ENCODE measurements at places on chromosomes 3 and 15.
A peak's percentile ranks its signal among the peaks of the same experiment; 100 is the strongest.

DNA sequence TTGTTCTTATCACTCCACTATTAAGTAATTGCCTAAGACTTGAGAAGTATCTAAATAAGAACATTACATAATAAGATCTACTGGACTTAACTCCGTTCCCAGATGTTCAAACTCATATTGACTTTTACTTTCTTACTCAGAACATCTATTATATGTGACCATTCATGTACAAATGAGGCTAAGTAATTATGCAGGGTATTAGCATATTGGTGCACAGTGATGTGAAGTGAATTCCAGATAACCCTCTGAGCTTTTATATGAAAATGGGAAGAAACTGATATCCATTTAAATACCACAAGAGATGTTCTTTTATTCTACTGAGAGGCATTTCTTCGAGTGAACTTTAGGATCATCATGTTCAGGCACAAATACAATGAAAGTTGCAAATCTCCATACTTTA lies 135.7 kb downstream of the ZPLD1 start:
- no peak for DNase-seq

GRCh38 chr3:52771334-52771681 lies 568 bp upstream of the NEK4 start:
- DNase-seq, result no peak

GRCh38 chr15:53586799-53587198 lies 172.7 kb downstream of the WDR72 start:
- DNase-seq, result no peak

GRCh38 chr3:159187232-159187631 lies 385.4 kb downstream of the MFSD1 start:
- DNase-seq, result no peak

- peak; percentile 11 for DNase-seq
These were observed 1523.8 kb upstream of the CADM2 start for GRCh38 chr3:83434880-83435587.

DNA sequence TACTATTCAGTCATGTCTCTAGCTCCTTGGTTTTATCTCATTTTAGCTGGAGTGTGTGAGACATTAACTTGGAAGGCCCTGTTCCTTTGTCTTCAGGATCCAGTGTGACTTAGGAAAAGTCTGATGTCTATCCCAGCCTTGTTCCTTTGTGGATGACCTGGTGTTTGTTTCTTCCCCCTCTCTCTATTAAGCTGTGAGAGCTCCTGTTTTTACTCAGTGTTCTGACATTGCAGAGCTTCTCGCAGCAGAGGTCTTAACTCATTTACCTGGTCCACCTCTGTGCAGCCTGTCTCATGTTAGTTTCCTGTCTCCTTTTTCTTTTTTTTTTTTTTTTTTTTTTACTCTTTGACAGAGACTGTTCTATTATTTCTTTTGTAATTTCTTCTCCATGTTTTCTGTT lies 43.1 kb downstream of the KLF13 start:
- no peak for DNase-seq

- peak; percentile 20 for DNase-seq
These were observed 2.2 kb downstream of the CHRNB4 start for GRCh38 chr15:78638658-78639314.

GRCh38 chr3:27610800-27611525 lies 111.2 kb downstream of the EOMES start:
- no peak for DNase-seq

DNA sequence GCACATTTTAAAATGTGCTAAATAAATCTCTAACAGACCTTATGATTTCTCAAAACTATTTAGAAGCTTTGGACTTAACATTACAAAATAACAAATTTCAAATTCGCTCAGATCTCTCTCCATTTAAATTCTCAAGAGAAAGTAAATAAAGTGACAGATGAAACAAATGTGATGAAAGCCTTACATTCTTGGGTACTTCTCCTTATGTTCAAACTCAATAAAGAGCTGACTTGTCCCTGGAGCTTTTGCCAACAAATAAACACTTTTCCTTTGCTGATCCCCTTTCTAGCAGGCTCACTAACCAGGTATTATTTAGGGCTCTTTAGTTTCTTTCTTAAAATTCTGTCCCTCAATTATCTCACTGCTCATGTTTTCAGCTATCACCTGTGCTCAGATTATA lies 259.1 kb upstream of the ARPP21 start:
- DNase-seq, result no peak

DNA sequence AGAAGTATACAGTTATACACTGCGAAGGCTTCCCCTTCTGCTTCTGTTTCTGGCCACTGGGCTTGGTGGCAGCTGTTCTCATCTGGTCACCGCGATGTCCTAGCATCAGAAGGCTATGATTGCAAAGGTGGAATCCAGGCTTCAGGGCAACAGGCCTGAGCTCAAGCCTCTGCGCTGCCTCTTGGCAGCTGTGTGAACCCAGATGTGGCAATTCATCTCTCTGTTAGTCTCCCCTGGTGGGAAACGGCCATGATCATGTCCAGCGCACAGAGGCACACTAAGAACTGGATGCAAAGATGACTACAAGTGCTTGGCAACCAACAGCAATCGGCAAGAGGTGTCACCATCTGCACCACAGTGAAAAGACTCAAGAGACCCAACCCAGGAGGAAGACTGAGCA lies 78.9 kb downstream of the PCSK6 start:
- no peak for DNase-seq

DNA sequence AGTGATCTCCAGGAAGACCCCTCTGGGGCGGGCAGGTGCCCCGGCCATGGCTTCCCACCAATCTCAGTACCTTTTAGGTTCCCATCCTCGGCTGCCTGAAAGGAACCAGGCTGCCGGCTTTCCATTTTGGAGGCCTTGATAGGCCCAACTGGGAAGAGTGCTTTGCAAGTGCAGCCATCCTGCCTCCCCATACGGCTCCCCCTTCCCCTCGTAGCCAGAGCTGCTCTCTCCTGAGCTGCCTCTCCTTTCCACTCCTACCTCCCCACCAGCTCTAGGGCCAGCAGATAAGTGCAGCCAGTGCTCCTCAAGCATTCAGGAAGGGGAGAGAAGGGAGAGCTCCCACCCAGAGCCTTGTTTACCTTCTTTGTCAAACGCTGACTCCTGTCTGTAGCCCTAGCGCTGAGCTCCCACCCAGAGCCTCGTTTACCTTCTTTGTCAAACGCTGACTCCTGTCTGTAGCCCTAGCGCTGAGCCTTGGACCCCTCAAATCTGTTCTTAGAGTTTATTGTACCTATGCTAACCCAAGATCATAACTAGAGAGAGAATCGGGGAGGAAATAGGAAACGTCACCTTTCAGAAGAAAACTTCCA lies 133.0 kb downstream of the LRRK1 start:
- no peak for DNase-seq

DNA sequence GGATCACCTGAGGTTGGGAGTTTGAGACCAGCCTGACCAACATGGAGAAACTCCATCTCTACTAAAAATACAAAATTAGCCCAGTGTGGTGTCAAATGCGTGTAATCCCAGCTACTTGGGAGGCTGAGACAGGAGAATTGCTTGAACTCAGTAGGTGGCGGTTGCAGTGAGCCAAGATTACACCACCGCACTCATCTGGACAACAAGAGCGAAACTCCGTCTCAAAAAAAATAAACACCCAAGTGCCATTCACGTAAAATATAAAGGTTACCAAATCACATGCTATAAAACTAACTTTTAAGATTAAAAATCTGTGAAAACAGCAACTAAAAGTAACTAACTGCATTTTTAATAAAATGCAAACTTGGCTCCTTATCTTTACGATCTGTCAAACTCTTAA lies 8.9 kb downstream of the TRIM59 start:
- no peak for DNase-seq

- no peak for DNase-seq
These were observed 490.5 kb upstream of the NR2F2 start for GRCh38 chr15:95840004-95840403.

DNA sequence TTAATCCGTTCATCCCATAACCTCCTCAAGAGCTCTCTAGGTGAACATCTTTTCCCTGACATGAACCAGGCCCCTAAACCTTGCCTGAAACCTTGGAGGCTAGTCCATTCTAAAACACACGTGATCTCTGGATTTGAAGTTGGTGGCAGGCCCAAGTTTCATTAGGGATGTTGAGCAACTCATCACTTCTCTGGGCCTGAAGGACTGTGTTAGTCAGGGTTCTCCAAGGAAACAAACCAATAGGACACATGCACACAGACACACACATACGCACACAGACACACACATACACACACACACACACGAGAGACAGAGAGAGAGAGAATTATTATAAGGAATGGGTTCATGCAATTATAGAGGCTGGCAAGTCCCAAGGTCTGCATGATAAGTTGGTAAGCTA lies 31.9 kb downstream of the ACAN start:
- DNase-seq, result no peak

DNA sequence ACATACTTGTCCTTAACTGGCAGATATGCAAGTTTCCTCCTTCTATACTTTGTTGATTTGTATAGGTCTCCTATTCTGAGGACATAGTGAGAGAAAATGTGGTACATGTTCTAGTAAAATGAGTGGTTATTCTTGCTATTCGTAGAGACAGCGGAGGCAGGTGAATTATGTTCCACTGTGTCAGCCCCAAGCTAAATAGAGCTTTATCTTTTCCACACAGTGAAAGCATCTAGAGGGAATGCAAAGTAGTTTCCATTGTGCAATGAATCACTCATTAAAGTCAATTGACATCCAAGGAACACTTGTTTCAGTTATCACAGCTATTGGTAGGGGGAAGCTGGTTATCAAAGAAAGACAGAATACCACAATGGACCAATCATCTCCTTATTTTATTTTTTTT lies 262.4 kb downstream of the NLGN1 start:
- DNase-seq, result no peak

GRCh38 chr3:40924559-40925141 lies 274.7 kb upstream of the CTNNB1 start:
- peak; percentile 59 for DNase-seq

DNA sequence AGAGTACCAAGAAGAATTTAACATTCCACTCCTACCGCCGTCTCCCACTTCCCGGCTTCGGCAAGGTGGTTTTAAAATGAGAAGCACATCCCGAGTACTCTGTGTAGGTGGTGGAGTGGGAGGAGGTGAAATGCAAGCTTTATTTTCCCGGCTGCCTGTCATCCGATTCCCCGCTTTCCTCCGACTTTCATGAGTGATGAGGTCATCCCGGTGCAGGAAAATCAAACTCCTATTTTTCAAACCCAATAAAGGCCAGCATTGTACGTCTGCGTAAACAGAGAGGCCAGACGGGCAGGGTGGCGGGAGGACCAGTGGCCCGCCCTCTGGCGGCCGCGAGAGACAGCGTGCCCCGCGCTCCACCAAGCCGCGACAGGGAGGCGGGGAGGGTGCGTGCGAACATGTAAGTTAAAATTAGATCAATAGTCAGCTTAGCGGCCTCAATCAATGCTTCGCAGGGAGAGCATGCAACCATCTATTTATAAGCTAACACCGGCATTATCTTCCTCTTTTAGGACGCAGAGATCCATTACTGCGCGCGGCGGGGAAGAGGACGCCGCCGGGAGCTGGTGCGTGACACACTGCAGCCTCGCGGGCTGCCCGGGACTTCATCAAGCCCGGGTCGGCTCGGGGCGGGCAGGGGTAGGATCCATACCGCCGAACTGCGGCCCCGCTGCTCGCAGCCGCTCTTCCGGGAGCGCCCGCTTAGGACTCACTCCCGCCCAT lies 163.3 kb downstream of the CD47 start:
- peak; percentile 53 for DNase-seq

- DNase-seq, result no peak
These were observed 23.1 kb upstream of the USP3 start for GRCh38 chr15:63481105-63481810.

DNA sequence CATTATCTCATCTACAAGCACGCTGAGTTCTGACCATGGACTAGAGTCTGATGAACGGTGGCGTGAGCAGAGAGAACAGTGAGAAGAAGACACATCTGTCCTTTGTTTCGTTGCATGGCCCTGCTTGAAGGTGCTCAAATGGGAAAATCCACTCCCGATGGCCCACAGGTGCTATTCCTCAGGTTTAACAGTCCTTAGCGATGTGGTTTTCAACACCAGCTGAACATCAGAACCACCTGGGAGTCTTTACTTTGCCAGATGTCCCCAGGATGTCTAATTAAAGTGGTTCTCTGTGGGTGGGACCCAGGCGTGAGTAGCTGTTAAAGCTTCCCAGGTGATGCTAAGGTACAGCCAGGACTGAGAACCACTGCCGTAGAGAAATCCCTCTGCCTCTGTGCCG lies 13.0 kb downstream of the ADAMTS17 start:
- DNase-seq, result no peak

GRCh38 chr15:70362350-70362749 lies 264.6 kb upstream of the TLE3 start:
- DNase-seq, result no peak

DNA sequence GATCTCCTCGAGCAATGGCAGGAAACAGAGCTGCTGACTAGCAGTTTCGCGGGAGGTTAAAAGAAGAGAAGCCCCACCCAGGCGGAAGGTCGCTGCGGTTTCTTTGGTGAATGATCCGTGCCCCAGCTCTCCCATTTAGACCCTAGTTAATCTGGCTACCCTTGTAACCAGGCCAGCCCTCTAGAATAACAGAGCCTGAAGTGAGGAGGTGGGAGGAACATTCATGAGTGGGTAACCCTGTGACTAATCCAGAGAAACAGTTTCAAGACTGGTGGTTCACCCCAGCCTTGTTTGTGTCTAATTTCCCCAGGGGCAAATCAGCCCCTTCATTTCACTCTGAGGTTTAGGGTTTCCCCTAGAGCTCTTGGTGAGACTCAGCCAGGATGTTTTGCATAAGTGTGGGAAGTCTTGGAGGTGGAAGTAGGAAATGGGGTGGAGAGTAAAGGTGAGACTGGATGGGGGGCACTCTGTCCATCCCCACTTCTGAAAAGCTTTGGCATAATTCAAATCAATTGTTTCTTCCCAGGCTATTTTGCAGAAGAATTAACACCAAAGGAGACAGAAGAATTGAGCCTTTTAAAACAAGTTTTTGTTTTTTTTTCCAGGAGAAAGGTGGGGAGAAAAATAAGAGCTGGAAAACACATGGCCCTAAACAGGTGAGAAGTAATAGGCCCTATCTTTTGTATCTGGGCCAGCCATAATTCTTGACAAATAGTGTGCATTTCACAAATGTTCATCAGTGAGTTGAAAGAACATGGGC lies 303.1 kb downstream of the RPLP1 start:
- no peak for DNase-seq

GRCh38 chr15:100901296-100901695 lies 17.9 kb upstream of the LRRK1 start:
- DNase-seq, result no peak

GRCh38 chr15:74007820-74008371 lies 13.4 kb downstream of the PML start:
- no peak for DNase-seq

DNA sequence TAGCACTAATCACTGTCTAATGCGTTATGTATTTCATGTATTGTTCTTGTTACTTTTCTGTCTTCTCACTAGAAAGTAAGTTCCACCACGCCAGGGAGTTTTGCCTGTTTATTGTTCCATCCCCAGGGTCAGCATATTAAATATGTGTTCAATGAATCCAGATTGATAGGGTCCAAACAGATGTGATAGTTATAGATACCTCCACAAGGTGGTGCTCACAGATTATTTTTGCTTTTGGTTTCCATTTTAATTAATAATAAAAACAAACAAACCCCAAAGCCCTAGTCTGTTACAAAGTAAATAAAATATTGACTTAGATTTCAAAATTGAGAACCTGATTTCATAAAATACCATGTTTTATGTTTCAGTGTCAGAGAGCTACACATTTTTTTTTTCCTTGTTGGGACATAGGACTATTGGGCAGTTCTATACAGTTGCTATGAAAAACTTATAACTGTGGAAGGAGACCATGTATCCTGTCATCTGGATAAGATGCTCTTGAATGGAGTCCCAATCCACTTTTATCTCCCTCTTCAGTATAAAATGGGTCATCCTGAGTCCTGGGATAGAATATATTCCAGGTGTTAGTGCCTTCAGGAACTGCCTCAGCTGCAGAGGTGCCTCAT lies 12.4 kb downstream of the OTOL1 start:
- peak; percentile 17 for DNase-seq
